ENCODE measurements at places on chromosomes 12 and 14.

DNA sequence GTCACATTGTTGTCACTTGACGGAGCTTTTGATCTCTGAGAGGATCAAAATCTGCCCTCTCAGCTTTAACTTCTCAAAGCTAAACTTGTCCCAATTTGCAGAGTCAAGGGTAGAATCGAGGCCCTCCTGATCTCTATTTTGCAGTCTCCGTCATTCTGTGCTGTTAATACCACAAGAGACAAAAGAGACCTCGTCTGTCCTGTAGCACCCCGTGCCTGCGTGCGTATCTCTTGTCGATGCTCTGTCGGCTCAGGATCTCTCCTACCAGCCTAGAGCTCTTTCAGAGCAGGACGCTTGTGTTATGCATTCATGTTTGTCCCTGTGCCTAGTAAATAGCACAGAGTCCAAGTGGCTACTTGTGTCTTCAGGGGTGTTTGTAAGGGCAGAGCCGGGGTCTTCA is 5.1 kb downstream of the EVL start:
- H3K4me3 ChIP-seq, result no peak overlapping the region
- H3K27ac ChIP-seq, result no peak overlapping the region
- DNase-seq, result no peak
- H3K4me1 ChIP-seq, result peaks cover 12% of the 10 kb centered on the region

- no peak overlapping the region for H3K4me3 ChIP-seq
- no peaks in the 10 kb centered on the region for H3K27me3 ChIP-seq
- no peak for DNase-seq
- no peaks in the 10 kb centered on the region for H3K36me3 ChIP-seq
- H3K4me1 ChIP-seq, result no peaks in the 10 kb centered on the region
These were observed 60.0 kb downstream of the EML1 start for GRCh38 chr14:99853206-99853605.

- DNase-seq, result no peak
- H3K36me3 ChIP-seq, result no peaks in the 10 kb centered on the region
- H3K27me3 ChIP-seq, result no peaks in the 10 kb centered on the region
- H3K4me1 ChIP-seq, result no peaks in the 10 kb centered on the region
- no peak overlapping the region for H3K27ac ChIP-seq
These were observed 3.9 kb downstream of the SLCO1A2 start for GRCh38 chr12:21330682-21331253.

DNA sequence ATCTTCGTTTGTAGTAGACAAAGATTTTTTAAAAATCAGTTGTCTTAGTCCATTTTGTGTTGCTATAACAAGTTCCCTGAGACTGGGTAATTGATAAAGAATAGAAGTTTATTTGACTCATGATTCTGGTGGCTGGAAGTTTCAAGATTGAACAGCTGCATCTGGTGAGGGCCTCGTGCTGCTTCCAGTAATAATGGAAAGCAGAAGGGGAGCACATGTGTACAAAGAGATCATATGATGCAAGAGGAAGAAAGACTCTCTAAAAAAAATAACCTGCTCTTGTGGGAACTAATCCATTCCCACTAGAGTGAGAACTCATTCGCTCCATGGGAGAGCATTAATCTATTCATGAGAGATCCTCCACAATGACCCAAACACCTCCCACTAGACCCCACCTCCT is 24.8 kb downstream of the MUCL1 start:
- no peak overlapping the region for H3K27ac ChIP-seq
- H3K27me3 ChIP-seq, result no peaks in the 10 kb centered on the region
- no peak for DNase-seq
- no peaks in the 10 kb centered on the region for H3K36me3 ChIP-seq
- no peak overlapping the region for H3K4me3 ChIP-seq
- H3K4me1 ChIP-seq, result no peaks in the 10 kb centered on the region

DNA sequence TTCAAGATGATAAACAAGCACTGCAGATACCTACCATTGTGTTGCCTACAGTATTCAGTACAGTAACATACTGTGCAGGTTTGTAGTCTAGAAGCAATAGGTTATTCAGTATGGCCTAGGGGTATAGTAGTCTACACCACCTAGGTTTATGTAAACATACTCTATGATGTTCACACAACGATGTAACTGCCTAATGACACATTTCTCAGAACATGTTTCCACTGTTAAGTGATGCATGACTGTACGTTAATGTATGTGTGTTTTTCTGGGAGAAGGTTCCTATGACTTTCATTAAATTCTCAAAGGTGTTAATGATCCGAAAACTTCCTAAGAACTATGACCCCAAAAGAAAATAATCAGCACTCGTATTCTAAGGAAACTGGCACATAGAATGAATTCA is 20.9 kb upstream of the CALM1 start:
- no peaks in the 10 kb centered on the region for H3K27me3 ChIP-seq
- H3K4me3 ChIP-seq, result no peak overlapping the region
- H3K36me3 ChIP-seq, result no peaks in the 10 kb centered on the region
- no peak overlapping the region for H3K27ac ChIP-seq

DNA sequence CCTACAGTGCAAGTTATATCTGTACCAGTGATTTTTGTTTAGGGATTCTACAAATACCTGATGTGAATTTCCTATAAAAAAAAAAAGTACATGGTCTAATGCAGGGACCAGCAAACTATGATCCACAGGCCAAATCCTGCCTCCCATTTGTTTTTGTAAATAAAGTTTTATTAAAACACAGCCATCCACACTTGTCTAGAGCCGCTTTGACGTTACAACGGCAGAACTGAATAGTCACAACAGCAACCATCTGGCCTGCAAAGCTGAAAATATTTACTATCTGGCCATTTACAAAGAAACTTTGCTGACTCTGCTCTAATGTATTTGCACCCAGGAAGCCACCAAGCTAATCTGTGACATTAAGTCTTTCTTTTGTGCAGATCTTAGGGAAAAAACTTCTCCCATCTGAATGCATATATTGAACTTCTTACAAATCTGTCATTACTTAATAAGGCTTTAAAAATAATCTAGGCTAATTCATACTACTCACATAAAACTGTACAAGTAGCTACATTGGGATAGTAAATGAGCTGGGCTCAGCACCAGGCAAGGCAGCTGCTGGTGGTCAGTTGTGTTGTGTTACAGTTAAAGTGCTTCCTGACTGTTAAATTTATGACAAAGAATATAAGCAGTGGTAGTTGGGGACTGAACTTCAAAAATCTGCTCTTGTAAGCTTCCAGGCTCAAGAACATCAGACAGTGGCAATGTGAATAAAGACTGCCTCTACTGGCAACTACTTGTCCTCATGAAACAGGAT is 303.3 kb downstream of the MED13L start:
- no peaks in the 10 kb centered on the region for H3K27me3 ChIP-seq
- DNase-seq, result no peak
- H3K36me3 ChIP-seq, result peaks cover 42% of the 10 kb centered on the region
- no peak overlapping the region for H3K27ac ChIP-seq
- peaks cover 13% of the 10 kb centered on the region for H3K4me1 ChIP-seq
- no peak overlapping the region for H3K4me3 ChIP-seq

DNA sequence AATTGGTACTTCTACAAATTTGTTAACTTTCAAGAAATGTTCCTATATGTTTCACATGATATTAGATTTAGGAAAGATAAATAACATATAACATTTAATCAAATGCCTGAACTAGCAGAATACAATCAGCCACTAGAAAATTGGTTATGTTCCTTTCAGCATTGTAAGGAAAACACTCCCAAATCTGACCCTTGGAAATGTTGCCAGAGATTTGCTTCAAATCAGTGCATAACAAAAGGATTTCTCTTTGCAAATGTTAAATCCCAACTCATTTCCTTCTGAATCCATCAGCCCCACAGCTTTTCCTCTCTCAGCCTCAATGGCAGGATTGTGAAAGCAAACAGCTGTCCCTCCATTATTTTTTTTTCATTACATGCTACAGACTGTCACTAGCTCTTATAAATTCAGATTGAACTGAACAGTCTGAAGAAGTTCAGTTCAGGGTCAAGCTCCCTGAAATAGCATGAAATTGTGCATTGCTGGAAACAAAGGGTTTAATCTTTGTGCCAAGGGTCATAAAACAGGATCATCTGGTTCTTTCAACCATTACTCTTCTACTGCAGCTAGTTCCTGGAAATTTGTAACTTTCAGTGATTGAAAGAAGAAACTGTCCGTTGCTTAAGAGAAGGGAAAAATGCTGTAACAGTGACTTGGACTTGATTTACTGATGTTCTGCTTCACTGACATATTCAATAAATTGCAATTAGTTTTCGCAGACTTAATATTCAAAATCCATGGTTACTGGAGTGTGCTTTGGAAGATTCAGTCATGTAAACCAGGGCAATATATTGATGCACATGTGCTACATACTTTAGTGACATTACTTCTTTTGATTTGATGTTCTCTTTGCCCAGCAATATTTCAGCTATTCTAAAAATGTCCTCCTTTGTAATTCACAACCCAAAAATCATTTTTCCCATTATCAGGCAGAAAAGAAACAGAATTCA is 246.4 kb downstream of the RPL10L start:
- H3K27me3 ChIP-seq, result no peaks in the 10 kb centered on the region
- no peak for DNase-seq
- H3K36me3 ChIP-seq, result no peaks in the 10 kb centered on the region
- H3K4me1 ChIP-seq, result no peaks in the 10 kb centered on the region
- H3K27ac ChIP-seq, result no peak overlapping the region

DNA sequence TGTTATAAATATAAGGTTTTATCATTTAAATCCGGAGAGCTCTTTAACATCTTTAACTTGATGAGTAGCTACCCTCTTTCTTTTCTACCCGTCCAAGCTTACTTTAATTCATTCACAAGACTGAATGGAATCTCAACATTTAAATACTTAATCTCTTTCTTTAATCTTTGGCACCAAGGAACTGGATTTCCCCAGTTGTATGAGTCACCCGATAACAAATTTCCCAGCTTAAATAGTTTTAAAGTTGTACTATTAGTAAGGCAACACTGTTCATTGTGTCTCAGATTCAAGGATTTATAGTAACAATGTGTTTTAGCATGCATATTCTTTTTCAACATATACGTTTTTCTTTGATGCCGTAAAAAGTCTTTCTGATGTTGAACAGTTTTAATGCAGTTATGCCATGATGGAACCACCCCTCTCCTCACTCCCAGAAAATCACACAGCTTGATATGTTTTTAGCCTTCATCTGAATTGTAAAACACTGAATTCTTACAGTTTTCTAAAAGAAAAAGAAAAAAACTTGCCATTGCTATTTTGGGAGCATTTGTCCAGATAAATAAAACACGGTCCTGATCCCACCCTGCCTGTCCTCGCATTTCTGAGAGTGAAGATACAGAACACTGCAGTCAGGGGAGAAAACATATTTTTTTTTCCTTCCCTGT is 16.0 kb upstream of the LRP6 start:
- H3K36me3 ChIP-seq, result no peaks in the 10 kb centered on the region
- peak overlapping the region; percentile 37 for H3K27ac ChIP-seq
- peaks cover 23% of the 10 kb centered on the region for H3K4me1 ChIP-seq
- no peak overlapping the region for H3K4me3 ChIP-seq
